ENCODE measurements at places on chromosomes 5 and 9.

DNA sequence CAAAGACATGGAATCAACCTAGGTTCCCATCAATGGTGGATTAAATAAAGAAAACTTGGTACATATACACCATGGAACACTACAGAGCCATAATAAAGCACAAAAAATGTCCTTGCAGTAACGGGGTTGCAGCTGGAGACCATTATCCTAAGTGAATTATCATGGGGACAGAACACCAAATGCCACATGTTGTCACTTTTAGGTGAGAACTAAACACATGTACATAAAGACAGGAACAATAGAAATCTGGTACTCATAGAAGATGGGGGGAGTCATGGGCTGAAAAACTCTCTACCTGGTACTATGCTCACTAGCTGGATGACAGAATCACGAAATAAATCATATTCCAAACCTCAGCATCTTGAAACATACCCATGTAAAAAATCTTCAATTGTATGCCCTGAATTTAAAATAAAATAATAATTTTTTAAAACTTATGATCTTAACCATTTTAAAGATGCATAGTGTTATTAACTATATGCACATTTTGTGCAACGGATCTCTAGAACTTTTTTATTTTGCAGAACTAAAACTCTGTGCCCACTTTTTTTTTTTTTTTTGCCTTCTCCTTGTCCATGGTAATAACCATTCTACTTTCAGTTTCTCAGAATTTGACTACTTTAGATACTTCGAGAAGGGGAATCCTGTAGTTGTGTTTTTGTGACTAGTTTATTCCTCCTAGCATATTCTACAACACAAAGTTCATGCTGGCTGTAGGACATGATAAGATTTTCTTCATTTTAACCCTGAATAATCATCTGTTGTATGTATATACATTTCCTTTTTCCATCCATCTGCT lies 1081.6 kb upstream of the ACO1 start:
- no peak for DNase-seq

GRCh38 chr5:168788786-168789185 lies 209.6 kb upstream of the PANK3 start:
- DNase-seq, result no peak

DNA sequence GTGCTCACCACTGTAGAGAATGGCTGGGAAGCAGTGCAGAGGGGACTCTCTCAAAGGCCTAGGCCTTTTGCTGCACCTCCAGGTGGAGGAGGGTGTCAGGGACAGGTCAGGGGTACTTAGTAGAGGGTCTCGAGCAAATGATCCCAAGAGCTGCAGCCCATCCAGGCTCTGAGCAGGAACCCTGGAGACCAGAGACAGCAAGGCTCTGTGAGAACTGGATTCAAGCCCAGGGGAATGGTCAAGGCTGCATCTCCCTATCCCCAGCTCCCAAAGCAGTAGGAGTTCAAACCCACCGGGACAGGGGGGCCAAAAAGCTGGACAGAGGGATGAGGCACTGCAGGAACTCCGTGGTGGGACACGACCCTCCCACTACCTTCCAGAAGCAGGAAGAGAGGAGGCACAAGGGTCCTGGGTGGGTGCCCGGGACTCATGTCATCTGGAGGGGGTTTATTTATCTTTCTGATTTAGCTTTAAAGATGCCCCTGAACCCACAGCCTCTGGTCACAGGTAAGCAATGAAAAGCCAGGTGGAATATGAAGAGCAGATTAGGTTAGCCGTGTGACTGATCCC lies 124.8 kb downstream of the MVB12B start:
- DNase-seq, result no peak

DNA sequence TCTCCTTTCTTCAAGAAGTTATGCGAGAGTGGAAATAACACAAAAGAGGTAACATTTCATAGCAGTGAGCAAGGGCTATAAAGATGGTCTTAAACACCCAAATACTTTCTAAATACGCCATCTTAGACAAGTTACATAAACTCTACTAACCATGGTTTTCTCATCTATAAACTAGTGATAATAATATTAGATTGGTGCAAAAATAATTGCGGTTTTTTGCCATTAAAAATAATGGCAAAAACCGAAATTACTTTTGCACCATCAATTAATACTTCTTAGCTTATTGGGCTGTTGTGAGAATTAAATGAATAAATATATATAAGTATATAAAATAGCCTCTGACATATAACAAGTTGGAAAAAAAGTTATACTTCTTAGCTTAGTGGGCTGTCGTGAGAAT lies 23.7 kb downstream of the GABRA6 start:
- no peak for DNase-seq

- DNase-seq, result no peak
These were observed 17.5 kb upstream of the DHFR start for GRCh38 chr5:80672140-80672736.

DNA sequence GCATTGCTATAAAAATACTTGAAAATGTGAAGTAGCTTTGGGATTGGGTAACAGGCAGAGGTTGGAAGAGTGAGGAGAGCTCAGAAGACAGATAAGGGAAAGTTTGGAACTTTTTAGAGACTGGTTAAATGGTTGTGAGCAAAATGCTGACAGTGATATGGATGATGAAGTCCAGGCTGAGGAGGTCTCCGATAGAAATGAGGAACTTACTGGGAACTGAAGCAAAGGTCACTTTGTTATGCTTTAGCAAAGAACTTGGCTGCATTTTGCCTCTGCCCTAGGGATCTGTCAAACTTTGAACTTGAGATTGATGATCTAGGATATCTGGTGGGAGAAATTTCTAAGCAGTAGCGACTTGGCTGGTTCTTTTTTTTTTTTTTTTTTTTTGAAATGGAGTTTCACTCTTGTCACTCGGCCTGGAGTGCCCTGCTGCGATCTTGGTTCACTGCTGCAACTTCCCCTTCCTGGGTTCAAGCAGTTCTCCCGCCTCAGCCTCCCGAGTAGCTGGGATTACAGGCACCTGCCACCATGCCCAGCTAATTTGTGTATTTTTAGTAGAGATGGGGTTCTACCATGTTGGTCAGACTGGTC lies 998.9 kb downstream of the TLE1 start:
- no peak for DNase-seq

DNA sequence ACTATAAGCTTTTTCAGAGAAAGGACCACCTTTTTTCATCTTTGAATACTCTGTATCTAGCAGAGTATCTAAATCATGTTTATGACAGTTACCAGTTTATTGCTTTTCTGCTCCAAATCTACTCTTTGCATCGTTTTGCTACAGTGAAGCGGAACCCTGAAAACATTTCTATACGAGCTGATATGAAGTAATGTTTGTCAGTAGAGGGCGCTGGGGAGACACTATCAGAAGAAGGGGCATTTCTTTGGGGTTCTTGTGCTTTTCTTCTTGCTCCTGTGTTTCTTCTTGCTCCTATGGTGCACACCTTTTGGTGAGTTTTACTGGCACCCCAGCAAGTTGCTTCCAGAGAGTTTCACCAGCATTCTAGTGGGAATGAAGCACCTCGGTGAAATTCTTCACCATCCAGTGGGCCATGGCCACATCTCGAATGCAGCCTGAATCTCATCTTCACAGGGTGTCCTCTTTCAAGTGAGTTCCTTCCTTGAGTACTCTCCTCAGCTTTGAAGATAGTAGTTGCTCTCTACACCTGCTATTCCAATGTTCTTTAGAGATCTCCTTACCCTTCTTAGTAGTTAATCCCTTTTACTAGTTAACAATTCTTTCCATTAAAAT lies 98.4 kb downstream of the FGF1 start:
- no peak for DNase-seq

DNA sequence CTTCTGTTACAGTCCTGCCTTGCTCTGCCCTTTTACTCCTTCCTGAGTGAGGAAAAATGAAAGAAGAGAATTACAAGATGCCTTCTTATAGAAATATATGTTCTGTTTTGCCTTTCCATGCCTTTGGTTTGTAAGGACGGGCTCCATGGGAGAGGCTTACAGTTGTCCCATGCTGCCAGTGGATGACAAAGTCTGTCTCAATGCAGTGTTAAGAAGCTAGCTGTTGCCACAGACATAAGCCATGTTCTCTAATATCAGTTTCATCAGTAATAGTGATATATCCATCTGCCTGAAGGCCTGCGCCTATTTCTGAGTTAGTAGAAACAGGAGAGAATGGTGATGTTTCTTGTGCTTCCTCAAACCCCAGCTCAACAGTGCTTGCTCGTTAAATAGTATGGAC lies 27.8 kb downstream of the C5orf22 start:
- DNase-seq, result no peak

GRCh38 chr5:153516504-153517240 lies 26.2 kb downstream of the GRIA1 start:
- no peak for DNase-seq

DNA sequence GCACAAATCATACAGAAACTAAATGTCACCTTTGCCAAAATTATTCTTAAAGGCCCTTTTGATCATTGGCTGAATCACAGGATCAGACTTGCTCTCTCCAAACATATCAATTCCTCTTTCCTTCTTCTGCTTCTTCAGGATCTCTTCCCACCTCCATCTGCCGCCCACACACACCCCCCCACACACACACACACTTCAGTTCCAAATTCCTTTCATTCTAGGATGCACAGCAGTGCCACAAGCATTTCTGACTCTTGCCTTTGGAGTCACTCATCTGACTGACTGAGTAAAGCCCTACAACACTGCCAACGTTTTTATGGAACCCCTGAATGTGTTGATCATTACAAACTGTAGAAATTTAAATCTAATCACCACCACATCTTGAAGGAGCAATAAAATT lies 22.9 kb downstream of the DNAH5 start:
- no peak for DNase-seq

DNA sequence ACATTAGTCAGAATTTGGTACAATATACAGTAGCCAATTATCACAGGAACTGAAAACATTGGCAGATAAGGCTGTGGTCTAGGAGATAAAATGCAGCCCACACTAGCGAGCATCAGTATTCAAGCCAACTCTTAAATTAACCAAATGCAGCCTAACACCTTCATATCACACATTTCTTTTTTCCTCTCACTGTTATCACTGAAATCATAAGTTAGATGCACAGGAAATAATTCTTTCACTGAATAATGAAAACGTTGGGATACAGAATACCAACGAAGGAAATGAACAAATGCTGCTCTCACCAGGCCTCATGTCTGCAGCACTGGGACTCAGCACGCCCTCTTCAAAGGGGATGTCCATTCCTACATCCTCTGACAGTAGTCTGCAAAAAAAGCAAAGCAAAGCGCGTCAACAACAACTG lies 109.1 kb upstream of the PCA3 start:
- no peak for DNase-seq

- DNase-seq, result no peak
These were observed 236.5 kb upstream of the TRIM32 start for GRCh38 chr9:116450378-116451139.

- no peak for DNase-seq
These were observed 5.2 kb downstream of the MEF2C start for GRCh38 chr5:88877826-88878225.

GRCh38 chr9:89963280-89963679 lies 358.5 kb downstream of the GADD45G start:
- DNase-seq, result no peak

- no peak for DNase-seq
These were observed 993.9 kb upstream of the ACO1 start for GRCh38 chr9:31390403-31391025.

GRCh38 chr9:81671880-81672280 lies 17.5 kb downstream of the TLE1 start:
- no peak for DNase-seq

GRCh38 chr5:1497795-1498622 lies 25.8 kb downstream of the LPCAT1 start:
- no peak for DNase-seq

GRCh38 chr5:143145243-143146160 lies 258.0 kb downstream of the NR3C1 start:
- no peak for DNase-seq

GRCh38 chr5:52893105-52893504 lies 96.0 kb upstream of the ITGA2 start:
- DNase-seq, result no peak

GRCh38 chr9:109989296-109989695 lies 209.3 kb downstream of the PALM2AKAP2 start:
- no peak for DNase-seq

Measured in activated CD8-positive, alpha-beta memory T cell treated with anti-CD3 and anti-CD28 coated beads for 1 hour (primary cell).